Fibroblast of skin of left quadriceps (primary cell): ENCODE measurements at places on chromosomes 11 and 22.

DNA sequence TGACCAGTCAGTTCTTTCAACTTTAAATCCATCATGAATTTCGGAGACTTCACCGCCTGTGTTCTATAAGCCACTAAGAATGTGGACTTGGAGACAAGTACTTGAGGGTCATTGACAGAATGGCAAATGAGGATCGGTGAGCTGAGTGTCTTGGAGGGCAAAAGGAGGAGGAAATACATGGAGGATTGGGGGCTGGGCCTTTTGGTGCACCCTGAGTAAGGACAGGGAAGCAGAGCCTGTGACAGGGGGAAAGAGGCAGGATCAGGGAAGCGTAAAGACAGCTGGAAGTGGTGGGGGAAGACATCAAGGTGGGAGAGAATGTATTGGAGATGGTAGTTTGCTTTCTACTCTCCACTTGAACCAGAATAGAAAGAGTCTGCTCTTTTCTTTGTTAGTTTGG, 70.4 kb upstream of the MTMR2 start:
- no peak for DNase-seq

GRCh38 chr11:441418-442274, at the start of gene ANO9:
Gene ANO9, minus strand, starts transcription at chr11:442011. Its CDS starts 85 bp downstream, at chr11:441926.
- no peak for DNase-seq

- DNase-seq: no peak
Measured at GRCh38 chr22:44271732-44272400, 40.9 kb downstream of the SHISAL1 start.

DNA sequence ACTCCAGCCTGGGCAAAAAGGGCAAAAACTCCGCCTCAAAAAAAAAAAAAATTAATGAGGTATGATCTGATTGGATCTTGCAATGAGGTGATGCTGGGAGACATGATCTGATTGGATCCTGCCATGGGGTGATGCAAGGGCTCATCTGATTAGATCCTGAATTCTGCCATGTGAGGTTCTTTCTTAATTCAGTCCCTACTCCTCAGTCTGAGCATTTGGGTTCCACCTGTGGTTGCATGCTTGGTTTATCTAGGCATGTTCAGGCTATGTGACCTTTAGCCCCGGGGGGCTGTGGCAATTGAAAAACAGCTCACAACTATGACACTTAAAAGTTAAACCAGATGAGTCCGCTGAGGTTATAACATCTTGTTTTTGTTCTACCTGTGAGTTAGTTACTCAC, 4.8 kb upstream of the TRIM6 start:
- DNase-seq: no peak

DNA sequence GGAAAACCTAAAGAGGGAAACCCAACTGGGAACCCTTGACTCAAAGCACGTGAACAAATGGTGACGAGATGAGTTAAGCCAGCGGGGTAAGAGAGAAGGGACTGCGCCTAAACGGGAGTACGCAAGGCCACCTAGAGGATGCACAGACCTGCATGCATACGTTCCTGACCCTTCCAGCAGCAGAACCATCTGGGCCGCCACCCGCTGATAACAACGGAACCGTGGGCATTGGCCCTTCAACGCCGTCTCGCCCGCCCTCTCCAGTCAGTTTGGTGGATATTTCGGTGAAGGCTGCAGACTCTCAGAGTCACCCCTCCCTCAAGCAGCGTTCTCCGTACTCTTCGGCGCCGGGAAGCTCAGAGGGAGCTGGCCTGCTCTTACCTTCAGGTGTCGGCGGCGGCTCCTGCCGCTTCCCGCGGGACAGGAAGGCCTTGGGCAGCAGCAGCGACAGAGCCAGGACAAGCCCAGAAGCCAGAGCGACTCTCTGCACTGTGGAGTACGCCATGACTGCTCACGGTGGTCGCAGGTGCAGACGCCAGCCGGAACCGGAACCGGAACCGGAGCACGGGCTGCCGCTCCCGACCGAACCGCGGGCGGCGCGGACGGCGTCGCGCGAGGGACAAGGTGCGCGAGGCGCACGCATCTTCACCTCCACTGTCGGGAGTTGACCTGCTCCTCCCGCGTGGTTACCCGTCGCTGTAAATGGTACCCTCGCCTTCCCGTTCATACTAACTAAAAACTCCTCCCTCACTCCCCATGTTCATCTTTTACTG, at the start of gene RIC3:
TSS of gene RIC3 (minus strand) at position 541 of the 773 bp plus-strand sequence. CDS start at position 505, 36 bp downstream.
- DNase-seq: no peak

- no peak for DNase-seq
Measured at GRCh38 chr11:69390561-69390960, 90.9 kb upstream of the LINC01488 start.

DNA sequence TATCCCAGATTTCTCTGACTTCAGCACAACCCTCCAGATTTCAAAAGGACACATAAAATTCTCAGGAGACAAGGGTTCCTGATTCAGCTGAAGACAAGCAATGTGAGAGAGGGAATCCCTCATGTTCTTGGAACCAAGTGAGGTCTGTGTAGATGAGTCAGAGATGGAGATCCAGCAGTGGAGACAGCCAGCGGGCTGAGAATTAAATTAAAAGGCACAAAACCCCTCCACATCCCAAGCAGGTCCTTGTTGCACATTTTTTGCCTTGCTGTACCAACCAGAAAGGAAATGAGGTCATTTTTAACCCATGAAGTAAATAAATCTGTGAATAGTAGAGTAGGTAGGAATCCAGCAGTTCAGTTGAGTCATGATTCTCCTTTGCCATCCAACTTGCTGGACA, 9.7 kb downstream of the MTNR1B start:
- DNase-seq: no peak

GRCh38 chr11:108858622-108859021, 193.8 kb downstream of the DDX10 start:
- no peak for DNase-seq

GRCh38 chr11:2794046-2794967, 91.3 kb downstream of the CDKN1C start:
- no peak for DNase-seq

DNA sequence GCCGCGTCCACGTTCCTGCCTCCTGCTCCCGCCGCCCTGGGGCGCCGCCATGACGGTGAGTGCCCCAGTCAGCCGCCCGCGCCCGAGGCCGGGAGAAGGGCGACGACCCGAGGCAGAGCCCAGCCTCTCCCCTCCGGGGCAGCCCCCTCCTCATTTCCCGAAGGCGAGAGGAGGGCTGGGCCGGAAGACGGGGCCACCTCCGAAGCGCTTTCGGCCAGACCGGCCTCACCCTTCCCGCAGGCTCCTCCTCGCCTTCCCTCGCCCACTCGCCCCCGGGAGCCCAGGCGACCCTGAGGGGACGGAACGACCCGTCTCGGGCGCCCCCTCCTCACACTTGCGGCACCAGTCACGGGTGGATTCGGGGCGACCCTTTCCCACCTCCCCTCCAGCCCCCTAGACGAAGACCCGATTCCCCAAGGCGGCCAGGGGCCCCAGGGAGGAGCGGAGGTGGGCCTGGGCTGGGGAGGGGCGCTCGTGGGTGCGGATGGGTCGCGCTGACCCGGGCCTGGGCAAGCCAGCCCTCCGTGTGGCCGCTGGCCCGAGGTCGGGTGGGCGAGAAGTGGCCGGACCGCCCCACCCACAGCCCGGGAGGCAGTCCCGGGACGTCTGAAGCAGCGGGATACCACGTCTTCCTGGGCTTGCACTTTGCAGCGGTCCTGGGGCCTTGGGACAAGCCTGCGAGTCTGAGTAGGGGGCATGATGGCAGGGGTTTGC, 49.7 kb downstream of the TRIOBP start:
- no peak for DNase-seq

- no peak for DNase-seq
Measured at GRCh38 chr11:130644187-130644586, 195.7 kb downstream of the ADAMTS15 start.

- no peak for DNase-seq
Measured at GRCh38 chr11:91220476-91221202, 997.8 kb upstream of the CHORDC1 start.

- no peak for DNase-seq
Measured at GRCh38 chr11:68042219-68043028, 3.6 kb downstream of the TCIRG1 start.
